ENCODE measurements at places on chromosomes 7 and 10.

DNA sequence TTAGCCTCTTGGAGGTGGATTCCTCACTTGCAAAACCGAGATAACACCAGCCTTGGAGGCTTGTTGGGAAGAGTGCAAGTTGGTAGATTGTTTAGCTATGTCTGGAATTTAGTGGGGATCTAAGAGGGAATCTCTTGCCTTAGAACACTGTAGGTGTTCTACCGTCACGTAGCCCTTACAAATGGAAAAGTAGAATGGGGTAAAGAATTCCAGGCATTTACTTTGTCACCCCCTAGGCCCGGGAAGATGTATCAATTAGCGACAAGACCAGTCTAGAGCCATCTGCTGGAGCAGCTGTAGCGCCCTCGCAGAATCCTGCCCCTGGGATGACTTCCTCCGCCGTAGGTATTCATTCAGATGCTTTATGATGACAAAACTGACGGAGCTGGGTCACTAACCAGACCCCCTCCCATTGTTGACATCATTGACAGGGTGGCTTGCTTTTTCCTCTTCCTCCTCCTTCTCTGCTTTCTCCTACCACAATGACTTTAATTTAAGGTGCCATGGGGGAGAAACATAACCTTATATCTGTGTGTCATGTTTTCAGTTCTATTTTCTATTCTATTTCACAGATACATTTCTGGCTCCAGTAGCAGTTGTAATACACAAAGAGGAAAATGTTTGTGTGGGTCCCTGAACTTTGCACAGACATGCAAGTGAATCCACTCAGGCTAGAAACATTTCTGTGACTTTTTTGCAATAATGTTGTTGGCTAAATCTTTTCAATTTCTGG is 262.6 kb upstream of the LYZL1 start:
- DNase-seq: no peak

DNA sequence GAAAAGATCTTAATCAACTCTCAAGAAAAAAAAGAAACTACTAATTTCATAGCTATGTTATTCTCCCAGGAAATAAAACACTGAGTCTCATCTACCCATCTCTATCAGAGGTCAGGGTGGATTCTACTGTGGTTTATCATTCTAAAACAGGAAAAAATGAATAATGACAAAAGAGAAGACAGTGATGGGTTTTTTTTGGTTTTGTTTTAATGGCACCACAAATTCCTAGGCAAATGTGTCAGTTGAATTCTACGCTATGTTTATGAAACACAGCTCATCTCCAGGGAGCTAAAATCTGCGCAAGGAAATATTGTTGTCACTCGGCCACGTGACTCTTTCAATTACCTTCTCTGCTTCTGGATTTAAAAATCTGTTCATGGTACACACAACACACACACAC is 393.4 kb upstream of the SORCS1 start:
- DNase-seq: no peak

DNA sequence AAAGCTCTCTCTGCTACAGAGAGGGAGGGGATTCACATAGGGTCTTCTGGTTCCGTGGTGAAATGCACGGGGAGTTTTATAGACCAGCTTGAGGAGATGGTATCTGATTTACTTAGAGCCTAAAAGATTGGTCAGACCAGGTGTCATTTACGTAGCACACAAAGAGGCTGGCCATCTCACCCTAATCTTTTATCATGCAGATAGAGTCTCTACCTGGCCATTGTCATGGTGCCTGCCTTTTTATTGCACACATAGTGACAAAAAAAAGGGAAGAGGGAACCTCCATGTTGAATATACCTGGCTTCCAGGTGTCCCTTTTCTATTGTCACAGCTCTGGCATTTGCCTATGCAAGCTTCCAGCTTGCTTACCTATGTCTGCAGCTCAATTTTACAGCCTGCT is 1456.1 kb downstream of the GATA3 start:
- DNase-seq: no peak

DNA sequence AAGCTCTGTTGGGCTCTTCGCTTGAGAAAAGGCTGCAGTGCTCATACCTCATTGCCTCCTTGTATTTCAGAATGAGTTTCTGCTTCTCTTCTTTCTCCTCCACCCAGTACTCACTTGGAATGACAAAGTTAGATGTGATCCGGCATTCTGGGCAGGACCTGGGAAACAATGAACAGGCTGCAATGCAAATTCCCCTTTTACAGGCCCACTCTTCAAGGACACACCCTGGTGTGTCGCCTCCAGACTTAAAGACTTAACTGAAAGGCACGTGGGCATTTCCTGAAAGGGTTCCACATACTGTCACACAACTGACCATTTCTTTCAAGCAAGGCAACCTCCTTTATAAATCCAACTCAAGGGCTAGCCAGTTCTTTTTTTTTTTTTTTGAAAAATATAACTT is 23.6 kb downstream of the MKRN1 start:
- DNase-seq: peak; percentile 22

DNA sequence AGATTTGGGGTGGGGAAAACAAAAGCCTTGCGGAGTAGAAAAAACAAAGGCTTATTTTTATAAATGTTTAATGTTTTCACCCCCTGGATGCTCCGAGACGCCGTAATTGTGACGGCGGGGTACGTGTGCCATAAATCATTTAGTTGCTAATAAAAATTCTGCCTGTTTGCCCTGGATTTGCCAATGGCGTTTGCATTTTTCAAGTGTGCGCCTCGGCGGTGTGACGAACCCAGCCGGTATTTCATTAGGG is 2.5 kb upstream of the TNRC18 start:
- no peak for DNase-seq

DNA sequence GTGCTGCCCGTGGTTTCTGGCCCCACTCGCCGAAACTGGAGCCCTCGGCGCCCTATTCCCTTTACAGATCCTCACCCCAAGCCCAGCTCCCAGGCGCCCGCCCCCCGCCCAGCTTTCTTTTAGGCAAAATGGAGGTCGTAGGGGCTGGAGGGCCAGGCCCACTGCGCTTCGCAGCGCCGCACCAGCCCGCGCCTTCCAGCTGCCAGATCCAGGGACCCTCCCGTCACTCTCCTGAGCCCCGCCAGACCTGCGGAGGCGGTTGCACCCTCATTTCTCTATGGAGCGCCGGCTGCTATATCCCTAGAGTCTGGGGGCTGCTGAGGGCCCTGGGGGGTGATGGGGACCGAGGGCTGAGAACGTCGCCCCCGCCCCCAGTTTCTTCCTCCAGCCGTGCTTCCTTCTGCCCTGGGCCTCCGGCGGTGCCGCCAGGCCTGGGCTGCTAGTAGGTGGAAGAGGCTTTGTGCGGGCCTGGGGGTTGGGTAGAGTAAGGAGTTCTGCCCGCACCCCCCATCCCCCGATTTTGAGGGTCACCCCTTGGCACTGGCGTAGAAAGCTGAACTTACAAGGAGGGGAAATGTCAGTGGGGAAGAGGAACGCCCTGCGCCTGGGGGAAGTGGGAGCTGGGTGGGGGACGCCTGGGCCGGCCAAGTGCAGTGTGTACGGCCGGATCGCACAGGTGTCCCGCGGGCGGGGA is 1.0 kb downstream of the GNB2 start:
- peak; percentile 75 for DNase-seq

- DNase-seq: no peak
These were observed 95.0 kb downstream of the BMS1 start for GRCh38 chr10:42877496-42878030.

DNA sequence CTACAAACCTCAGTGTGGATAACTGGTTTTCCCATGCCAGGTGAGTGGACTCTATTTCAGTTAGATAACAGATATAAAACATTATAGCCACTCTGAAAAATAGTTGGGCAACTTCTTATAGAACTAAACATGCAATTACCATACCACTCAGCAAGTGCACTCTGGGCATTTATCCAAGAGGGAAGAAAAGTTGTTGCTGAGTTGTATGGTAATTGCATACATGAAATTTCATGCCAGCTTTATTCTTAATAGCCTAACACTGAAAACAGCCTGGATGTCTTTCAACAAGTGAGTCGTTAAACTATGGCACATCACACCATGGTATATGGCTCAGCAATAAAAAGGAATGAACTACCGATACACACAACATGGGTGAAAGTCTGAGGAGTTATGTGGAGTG is 10.6 kb upstream of the UPP1 start:
- DNase-seq: no peak

- no peak for DNase-seq
These were observed 575.0 kb downstream of the XPNPEP1 start for GRCh38 chr10:109348324-109348723.

- DNase-seq: no peak
These were observed 41.1 kb upstream of the DPYSL4 start for GRCh38 chr10:132145521-132146185.

DNA sequence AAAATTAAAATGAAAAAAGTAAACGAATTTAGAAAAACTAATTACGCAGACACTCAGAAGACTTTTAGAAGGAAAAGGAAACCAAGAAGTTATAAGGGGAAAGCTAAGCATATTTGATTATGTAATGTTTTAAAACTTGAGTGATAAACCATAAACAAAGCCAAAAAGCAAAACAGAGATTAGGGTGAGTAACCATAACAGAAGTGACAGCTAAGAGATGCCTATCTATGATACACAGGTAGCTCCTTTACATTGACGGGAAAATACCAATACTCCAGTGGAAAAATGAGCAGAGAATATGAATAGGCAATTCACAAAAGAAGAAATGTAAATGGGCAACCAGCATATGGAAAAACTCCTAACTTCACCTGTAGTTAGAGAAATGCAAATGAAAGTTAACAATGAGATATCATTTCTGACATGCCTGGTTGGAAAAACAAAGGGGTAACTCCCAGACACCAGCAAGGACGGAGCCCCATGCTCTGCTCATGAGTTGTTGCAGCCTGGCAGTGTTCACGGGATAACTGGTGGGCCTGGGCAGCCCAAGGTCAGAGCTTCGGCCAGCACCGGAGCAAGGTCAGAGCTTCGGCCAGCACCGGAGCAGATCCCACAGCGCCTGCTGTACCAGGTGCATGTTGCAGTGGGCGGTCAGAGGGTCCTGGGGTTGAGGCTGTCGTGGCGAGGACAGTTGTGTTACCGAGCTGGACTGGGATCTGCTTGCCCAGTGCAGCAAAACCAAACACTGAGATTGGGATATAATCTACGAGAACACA is 58.9 kb downstream of the ALOX5 start:
- DNase-seq: no peak

GRCh38 chr7:135713836-135714470 is 14.0 kb downstream of the SLC13A4 start:
- no peak for DNase-seq

DNA sequence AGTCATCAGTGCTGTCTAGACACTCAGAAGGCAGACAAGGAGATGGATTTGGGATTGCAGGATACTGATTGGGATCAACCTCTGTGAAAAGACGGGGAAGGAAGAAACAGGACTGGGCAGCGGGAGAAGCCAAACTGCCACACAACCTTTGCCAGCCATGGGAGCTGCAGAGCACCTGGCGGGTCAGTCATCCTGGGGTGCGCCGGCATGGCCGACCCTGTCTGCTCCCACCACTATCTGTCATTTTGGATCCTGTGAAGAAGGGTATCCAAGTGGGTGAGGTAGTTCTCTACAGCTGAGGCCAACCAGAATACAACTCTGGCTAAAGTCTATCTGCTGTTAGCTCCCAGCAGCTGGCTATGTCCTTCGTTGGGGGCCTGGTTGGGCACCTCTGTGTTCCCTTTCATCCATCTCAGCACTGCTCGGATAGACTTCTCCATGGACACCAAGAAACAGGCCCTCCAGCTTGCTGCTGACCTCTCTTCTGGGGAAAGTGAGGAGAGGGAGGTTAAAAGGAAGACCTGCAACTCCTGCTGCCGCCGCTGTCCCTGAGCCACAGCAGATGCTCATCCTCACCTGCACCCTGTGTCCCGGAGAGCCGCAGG is 11.7 kb upstream of the RBM17 start:
- no peak for DNase-seq

- DNase-seq: peak; percentile 91
These were observed at the start of gene CPED1 for GRCh38 chr7:120988591-120989256. Gene CPED1, plus strand, starts transcription at chr7:120988711. Its CDS starts 911 bp downstream, at chr7:120989622.

- DNase-seq: peak; percentile 81
These were observed 84.2 kb upstream of the MKI67 start for GRCh38 chr10:128210215-128211063.

- no peak for DNase-seq
These were observed 55.0 kb upstream of the PRR15 start for GRCh38 chr7:29508608-29509007.

DNA sequence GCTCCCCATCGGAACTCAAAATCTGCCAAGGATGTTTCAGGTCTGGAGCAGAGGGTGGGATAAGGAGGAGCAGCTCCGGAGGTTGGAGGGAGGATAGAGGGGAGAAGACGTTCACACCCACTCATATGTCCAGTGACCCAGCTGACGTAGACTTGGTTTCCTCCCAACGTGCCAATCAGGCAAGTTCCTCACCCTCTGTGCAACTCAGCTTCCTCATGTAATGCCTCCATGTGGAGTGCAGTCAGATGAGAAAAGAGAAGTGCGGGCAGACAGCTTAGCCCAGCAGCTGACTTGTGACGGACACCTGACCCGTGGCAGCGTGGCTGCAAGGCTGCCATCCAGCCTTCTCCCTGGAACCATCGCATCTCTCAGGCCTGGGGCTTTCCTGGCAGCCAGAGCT is 86.8 kb downstream of the NPTX2 start:
- DNase-seq: peak; percentile 17

DNA sequence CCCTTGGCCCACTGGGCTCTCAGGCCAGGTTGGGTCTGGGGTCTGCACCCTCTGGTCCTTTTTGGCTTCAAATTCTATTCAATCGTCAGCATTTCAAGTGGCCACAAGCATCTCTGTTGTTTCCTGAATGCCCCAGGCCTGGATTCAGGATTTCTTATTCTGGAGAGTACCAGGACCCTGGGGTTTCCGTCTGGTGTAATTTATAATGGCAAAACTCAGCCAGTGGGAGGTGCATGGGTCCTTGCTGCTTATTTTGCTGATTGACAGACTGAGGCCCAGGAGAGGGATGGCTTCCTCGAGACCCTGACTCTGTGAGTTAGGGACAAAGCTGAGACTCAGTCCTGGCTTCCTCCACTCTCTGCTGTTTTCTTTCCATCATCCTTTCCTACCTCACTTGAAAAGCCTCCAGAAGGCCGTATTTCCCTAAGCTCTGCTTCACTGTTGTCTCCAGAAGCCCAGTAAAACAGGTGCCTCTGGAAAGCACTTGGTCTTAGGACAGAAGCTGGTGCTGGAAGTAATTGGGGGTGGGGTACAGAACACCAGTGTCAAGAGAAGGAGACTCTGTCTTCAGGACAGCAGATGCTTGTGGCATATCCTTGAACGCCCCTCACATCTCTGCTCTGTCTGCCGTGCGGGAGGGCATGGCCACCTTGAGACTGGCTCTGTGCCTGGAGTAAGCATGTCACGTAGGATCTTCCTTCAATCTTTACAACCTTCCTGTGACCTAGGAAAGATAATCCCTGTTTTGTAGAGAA is 39.4 kb upstream of the SH2D4B start:
- DNase-seq: no peak

GRCh38 chr10:131571346-131571745 is 259.8 kb upstream of the TCERG1L start:
- no peak for DNase-seq

DNA sequence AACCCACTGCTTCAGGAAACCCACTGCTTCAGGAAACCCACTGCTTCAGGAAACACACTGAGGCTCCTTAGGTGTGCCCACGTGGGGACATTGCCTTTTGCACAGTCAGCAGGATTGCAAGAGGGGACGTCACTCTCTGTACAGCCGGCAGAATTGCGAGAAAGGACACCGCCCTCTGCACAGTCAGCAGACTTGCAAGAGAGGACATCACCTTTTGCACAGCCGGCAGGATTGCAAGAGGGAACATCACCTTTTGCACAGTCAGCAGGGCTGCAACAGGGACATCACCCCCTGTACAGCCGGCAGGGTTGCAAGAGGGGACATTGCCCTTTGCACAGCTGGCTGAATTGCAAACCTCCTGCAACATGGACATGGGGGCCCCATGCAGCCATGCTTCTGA is 407.6 kb downstream of the GLRX3 start:
- DNase-seq: no peak
